ENCODE measurements at places on chromosomes 6 and 20.

DNA sequence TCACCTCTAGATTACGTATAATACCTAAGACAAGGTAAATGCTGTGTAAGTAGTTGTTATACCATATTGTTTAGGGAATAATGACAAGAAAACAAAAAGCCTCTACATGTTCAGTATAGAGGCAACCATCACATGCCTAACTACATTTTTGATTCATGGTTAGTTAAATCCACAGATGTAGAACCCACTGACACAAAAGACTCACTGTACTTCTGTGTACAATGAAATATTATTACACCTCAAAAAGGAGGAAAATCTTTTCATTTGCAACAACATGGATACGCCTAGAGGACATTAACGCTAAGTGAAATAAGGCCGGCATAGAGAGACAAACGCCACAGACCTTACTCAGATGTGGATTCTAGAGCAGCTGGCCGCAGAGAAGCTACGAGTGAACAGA is 50.5 kb downstream of the NINL start:
- DNase-seq = no peak

- DNase-seq = no peak
Measured at GRCh38 chr20:53576586-53577318, 16.9 kb downstream of the ZNF217 start.

- no peak for DNase-seq
Measured at GRCh38 chr6:34491091-34491430, 25.2 kb downstream of the PACSIN1 start.

- DNase-seq = no peak
Measured at GRCh38 chr20:61257611-61258010, 5.5 kb downstream of the CDH4 start.

GRCh38 chr6:84282550-84282949 is 55.1 kb upstream of the CEP162 start:
- DNase-seq = no peak

GRCh38 chr6:48961781-48962415 is 501.2 kb downstream of the MMUT start:
- no peak for DNase-seq

DNA sequence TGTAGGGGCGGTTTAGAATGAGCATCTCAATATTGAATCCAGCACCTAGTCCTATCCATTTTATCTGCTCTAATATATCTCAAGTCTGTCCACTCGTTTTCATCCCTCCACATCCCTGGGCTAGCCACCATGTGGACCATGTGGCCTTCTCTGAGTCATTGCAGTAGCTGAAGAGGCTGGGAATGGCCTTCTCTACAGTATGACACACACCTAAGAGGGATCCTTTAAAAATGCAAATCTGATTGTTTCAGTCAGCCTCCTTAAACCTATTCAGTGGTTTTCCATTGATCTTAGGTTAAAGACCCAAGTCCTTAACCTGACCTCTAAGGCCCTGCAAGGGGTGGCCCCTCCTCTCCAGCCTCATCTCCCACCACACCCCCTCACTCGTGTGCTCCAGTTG is 9.4 kb downstream of the RING1 start:
- no peak for DNase-seq

DNA sequence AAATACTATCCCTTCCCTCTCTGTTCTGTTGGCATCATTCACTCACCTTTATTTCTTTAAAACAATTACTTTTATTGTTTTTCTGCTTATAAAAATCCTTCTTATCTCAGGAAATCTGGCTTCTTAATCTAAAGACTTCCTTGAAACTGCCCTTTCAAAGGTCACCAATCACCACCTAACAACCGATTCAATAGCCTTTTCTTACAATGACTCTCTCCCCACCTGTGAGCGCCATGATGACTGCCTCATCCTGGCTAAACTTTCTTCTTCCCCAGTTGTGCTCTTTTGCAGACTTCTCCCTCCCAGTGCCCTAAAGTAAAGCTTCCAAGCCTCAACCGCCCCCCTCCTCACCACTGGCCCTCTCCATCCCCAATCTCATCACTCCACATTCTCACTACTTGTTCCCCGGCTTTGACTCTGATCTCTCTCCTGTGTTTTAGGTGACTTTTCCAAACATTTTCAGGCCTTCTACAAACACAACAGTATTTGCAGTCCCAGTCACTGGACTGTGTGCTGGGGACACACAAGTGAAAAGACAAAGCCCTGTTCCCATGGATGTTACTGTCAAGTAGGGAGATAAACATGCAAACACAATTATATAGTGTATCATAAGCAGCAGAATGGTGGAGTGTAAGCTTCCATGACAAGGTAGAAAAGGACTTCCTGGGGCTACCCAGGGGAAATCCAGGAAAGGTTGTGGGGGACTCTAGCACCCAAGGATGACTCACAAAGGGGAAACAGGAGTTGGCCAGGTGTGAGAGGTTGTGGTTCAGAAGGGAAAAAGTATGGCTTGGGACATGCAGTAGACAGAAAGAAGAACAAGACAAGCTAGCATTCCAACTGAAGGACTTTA is 12.8 kb downstream of the NHSL1 start:
- DNase-seq = no peak

GRCh38 chr20:61918548-61918947 is 147.1 kb downstream of the TAF4 start:
- no peak for DNase-seq

DNA sequence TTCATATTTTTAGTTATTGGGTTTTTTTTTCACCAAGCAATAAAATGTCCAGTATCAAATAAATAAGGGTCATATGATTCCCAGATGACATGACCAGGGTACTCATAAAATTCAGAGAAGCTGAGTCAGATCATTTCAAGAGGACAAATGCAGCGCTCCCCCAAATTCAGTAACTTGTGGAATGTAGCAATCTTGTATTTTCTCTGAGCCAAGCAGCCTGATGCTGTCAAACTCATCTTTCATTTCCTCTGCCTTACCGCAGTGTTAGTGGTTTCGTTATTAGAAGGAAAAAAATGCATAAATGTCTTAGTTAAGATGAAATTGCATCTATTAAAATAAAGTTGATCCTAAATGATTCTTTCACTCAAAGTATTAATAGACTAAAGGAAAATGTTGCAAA is 57.8 kb upstream of the EDN1 start:
- DNase-seq = no peak

DNA sequence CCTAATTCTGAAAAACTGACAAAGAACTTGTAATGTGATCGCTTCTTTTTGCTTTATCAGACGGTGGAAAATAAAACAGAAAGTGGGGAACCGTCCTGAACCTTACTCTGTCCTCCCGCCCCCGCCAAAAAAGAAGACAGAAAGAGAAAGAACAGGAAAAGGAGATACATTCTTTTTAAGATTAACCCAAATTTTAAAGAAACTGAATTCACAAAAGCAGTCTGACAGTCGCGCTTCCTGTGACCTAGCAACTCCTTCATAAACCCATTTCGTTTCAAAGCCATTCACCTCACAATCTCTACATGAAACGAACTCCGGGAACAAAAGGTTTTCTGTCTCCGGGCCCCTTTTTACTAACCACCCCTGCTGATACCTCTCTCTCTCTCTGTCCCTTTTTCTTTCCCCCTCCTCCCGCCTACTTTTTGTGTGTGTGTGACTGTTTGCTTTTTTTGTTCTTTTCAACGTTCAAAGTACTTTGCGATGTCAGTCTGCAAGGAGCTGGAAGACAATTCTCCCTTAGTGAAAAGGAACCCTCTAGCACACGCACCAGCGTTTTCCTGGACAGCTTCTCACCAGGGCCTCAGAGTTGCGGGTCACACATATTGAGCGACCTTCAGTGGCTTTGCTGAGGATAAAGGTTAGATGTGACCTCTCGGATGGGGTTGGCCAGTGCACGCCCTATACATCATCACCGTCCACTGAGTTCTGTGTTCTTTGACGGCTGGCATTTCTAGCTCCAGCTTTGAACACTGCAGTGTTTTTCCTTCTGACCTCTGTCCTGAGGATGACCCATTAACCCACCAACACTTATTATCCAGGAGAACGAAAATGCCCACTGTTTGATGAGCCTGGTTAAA is 530 bp upstream of the NEDD9 start:
- DNase-seq = no peak

DNA sequence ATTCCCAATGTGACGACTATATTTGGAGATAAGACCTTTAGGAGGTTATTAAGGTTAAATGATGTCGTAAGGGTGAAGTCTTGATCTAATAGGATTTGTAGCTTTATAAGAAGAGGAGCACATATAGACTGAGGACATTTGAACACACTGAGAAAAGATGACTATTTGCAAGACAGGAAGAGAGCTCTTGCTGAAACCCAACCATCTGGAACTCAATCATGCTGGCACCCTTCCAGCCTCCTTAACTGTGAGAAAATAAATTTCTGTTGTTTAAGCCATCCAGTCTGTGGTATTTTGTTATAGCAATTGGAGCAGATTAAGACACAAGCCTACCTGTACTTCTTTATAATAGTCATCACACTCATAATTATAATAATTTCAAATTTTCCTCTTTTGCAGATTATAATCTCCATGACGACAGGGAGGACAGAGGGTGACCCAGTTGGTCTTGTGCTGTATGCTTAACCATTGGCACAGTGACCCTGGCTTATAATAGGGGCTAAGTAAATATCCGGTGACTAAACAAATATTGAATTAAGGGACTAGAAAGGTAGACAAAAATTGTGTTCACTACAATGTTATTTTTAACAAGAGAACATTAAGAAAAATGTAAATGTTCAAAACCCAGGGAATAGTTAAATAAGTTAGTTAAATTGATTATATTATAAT is 206.4 kb upstream of the HDDC2 start:
- no peak for DNase-seq

- no peak for DNase-seq
Measured at GRCh38 chr6:89214197-89214596, 3.0 kb downstream of the GABRR1 start.

- DNase-seq = no peak
Measured at GRCh38 chr6:43963203-43963602, 164.0 kb downstream of the MRPL14 start.

DNA sequence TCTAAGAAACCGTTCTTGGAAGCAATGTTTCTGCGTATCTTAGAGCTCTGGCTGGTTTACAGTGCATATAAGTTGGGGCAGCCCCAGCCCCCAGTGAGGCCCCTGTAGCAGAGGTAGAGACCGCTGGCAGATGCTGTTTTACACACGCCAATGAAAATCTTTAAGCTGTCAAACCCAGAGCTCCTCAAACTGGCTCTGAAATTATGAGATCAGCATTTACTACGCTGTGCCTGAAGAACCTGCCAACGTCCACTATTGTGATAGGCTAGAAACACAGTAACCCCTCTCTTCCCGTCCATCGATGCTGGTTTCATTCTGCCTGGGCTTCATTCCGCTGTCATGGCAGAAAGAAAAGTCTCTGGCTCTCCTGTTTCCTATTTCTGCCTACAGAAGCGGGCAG is 160.6 kb downstream of the SMOC2 start:
- no peak for DNase-seq

DNA sequence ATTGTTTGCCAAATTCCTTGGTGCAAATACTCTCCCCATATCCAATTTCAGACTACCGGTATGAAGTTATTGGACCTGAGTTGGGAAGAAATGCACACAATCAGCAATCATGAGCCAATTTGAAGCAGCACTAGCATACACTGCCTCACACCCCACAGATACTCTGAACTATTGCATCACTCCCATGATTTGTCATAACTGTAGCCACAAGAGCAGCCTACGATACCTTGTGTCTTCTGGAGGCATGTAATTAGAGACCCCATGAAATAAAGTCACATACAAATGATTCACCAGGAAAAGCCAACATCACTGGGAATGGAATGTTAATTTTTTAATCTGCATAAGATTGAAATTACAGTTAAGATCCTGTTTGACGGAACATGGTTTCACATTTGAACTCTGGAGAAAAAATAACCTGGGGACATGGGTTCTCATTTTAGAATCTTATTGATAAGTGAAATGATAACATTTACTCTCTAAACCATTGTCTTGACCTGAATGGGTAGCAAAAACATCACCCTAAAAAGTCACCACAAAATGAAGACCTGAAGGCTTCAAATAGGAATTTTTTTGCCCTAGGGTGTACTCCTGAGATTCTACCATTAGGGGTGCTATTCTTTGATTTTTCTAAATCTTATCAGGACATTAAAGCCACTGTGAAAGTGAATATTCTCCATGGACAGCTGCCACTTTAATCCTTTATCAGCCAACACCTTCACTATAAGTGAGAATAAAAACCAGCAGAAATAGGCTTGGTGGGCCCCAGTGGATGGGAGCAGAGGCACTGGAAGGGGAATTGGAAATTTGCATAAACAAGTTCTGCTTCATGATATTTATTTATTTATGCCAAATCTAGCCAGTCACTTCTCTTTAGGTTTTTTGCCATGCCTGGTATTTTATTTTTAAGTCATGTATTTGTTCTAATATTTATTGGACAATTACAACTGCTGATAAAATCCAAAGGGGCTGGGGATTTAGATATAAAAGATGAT is 34.5 kb upstream of the HBS1L start:
- no peak for DNase-seq

DNA sequence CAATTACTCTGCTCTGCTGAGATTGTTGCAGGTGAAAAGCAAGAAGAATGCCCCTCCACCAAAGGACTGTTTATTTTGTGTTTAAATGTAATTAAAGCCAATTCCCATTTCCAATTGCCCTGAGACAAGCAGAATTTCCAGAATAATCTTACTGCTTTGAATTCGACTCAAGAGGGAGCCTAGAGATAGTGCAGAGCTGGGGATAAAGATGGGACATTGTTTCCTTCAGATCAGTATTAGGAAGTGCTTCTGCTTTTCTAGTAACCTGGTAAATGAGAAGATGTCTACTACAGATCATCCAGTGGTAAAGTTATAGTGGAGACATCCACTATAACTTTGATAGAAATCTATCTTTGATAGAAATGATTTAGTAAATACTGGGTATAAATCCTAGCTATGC is 326.9 kb downstream of the UBE3D start:
- DNase-seq = no peak

GRCh38 chr6:42046464-42047212 is 3.7 kb upstream of the TAF8 start:
- DNase-seq = no peak

GRCh38 chr6:2714111-2714895 is 36.4 kb downstream of the MYLK4 start:
- DNase-seq = no peak

DNA sequence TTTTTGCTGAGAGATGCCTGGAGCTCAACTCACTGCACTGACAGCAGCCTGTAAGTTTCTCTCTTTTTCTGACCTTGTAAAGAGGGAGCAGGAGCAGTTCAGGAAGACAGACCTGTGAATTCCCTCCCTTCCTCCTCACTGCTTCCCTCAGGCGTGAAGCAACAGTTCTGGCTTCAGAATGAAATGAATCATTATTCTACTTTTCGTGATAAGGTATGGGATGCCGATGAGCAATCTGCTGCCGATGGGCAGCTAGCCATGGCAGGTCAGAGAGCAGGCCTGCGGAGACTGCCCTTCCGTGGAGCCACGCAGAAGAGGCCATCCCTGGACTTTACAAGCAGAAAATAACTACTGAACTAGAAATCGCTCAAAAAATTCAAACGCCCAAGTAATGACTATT is 426.5 kb upstream of the RNF217 start:
- no peak for DNase-seq

DNA sequence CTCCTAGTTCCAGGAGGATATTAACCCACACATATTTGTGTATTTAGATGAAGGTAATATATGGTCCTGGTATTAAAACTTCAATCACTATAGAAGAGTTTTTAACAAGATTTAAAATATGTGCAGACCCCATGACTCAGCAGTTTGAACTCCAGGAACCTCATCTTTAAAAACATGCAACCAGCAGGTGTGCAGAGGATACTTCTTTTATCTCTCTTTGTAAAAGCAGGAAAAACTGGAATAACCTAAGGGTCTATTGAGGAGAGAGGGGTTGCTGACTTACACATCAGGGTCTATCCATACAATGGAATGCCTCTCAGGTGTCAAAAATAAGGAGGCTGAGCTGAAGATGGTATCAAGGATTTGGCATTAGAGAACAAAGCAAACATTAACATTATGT is 36.9 kb upstream of the TFAP2C start:
- DNase-seq = no peak
